ENCODE measurements at places on chromosomes 4 and X.
A peak's percentile ranks its signal among the peaks of the same experiment; 100 is the strongest.

GRCh38 chrX:38206542-38206941, 14.1 kb downstream of the SRPX start:
- no peak for DNase-seq

- DNase-seq: peak; percentile 49
Observed at GRCh38 chrX:109902665-109903064, 100.2 kb upstream of the TMEM164 start.

DNA sequence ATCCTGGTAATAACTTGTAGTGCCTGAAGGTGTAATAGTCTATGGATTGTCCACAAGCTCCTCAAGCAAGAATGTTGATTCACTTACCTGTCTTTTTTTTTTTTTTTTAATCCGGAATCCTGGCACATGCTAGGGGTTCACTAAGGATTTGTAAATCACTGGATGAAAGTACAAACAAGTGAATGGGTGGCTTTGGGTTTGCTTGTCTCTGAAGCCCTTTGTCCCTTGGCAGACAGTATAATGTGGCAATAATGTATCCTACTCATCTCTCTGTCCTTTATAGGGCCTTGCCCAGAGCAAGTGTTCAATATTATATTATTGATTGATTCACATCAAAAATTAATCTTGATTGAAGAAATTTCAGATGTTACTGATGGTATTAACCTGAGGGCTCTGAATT, 334.0 kb upstream of the CPEB2 start:
- DNase-seq: no peak

GRCh38 chr4:75781305-75781704, 56.9 kb downstream of the USO1 start:
- no peak for DNase-seq

DNA sequence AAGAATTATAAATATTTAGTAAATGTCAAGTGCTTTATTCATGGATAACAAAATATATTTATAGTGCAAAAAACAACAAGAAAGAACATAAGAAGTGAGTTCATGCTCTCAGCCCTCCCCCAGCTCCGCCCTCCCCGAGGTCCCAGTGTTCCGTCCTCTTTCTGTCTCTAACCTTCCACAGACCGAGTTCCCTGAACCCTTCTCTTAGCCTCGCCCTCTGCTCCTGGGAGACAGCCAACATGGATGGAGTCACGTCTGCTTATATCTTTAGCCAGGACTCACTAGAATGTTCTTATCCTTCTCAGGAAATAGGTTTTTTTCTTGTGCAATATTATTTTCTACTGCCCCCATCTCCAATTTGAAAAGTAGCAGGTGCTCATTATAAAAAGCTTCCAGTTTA, 40.1 kb upstream of the HELT start:
- DNase-seq: peak; percentile 25

DNA sequence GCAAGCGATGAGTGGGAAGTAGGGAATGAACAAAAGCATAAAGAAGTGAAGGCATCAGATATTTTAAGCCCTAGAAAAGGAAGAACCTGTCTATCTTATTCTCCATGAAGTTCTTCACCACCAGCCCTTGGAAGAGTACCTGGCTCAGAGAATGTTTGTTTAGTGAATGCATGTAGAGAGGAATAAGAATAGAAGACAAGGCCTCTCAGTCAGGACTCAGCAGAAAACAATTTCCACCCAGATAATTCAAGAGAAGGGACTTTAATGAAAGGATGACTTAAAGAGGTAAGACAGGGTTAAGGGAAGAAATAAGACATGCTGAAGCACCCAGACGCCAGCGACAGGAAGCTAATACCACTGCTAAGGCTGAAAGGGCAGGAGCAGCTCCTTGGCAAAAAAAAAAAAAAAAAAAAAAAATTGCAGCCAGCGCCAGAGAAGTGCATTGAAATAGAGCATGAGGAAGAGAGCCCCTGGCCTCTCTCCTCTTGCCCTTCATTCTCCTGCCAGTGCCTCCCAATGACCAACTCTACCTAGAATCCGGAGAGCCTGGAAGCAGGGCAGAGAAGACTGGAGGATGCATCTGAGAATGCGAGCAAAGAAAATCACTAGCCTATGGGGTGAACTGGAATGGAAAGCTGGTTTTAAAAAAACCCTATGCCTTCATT, 47.2 kb upstream of the RASGEF1B start:
- DNase-seq: no peak

- peak; percentile 91 for DNase-seq
Observed at GRCh38 chr4:128516301-128516969, 228.8 kb upstream of the PGRMC2 start.

GRCh38 chr4:176358083-176358469, 38.3 kb downstream of the SPCS3 start:
- no peak for DNase-seq

DNA sequence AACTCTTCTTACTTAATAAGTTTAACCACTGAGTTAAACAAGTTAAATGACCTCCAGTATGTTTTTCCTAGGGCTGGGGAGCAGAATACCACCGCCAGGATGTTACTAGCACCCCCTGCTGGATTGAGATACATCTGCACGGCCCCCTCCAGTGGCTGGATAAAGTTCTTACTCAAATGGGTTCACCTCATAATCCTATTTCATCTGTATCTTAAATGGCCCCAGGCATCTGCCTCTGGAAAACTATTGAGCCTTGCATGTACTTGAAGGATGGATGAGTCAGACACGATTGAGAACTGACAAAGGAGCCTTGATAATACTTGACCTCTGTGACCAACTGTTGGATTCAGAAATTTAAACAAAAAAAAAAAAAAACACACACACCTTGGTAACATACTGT, 61.5 kb upstream of the MMAA start:
- DNase-seq: peak; percentile 78

DNA sequence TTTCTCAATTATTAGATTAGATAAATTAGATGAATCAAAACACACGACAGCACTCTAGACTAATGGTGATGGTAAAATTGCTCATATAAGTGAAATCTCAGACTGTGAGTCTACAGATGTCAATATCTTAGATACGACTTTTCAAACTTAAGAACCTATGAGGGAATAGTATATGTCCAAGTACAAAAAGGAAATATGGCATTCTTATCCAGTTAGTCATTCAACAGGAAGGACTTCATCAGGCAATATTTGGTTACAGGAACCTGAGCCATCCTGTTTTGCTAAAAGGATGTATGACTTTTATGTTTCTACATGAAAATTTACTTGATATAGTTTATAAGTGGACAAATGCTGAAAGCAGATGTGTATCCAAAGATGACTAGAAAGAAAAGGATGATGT, 107.0 kb downstream of the CT47B1 start:
- peak; percentile 49 for DNase-seq

GRCh38 chrX:345020-345925, 26.7 kb upstream of the GTPBP6 start:
- DNase-seq: no peak

GRCh38 chr4:126264839-126265238, 950.1 kb downstream of the FAT4 start:
- peak; percentile 32 for DNase-seq

- no peak for DNase-seq
Observed at GRCh38 chr4:188821500-188821899, 682.3 kb downstream of the TRIML1 start.

- DNase-seq: peak; percentile 13
Observed at GRCh38 chr4:118033148-118034052, 886 bp upstream of the NDST3 start.

DNA sequence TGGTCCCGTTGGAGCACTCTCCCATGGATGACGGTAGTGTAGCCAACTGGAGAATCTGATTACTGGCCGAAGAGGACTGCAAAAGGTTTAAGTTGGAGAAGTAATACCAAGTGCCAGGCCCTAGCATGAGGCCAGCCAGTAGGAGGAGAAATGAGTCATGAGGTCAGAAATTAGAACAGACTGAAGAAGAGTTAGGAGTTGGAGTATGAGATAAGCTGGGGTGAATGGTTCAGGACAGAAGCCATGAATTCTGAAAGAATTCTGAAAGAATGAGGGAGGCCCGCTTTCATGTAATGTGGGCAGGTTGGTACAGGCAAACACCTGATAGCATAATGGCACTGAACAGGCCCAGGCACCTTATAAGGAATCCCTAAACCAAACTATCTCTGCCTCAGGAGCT, 18.4 kb upstream of the STK26 start:
- DNase-seq: no peak

- DNase-seq: peak; percentile 72
Observed at GRCh38 chr4:95095348-95095974, 337.7 kb downstream of the BMPR1B start.

- DNase-seq: no peak
Observed at GRCh38 chrX:48998391-48998790, 3.7 kb downstream of the GRIPAP1 start.

- no peak for DNase-seq
Observed at GRCh38 chr4:663438-664428, 10.3 kb downstream of the ATP5ME start.

GRCh38 chrX:46547857-46548256, 2.6 kb upstream of the ZNF674 start:
- peak; percentile 74 for DNase-seq

DNA sequence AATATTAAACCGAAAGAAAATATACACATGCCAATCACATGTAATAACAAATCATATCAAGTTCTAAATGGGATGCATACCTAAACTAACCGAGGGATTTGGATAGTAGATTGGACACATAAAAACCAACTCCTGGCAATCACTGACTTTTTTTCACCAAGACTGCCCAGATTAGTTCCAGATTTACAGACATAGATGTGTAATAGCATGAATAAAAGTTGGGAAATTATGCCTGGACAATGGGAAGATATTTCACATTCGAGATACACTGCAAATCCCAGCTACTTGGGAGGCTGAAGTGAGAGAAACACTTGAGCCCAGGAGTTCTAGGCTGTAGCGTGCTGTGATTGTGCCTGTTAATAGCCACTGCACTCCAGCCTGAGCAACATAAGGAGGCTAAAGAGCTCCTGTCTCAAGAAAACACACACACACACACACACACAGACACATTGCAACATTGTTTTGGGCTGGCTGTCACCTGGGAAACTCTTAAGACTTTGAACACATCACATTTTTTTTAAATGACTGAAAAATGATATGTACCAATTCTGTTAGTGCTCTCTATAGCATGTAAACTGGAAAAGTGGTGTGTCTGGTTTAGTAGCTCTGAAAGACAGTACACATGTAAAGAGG, 5.7 kb downstream of the RAB40A start:
- no peak for DNase-seq

- no peak for DNase-seq
Observed at GRCh38 chr4:116599859-116600258, 485.5 kb downstream of the TRAM1L1 start.

GRCh38 chr4:156705311-156705710, 266.3 kb downstream of the PDGFC start:
- DNase-seq: peak; percentile 12

DNA sequence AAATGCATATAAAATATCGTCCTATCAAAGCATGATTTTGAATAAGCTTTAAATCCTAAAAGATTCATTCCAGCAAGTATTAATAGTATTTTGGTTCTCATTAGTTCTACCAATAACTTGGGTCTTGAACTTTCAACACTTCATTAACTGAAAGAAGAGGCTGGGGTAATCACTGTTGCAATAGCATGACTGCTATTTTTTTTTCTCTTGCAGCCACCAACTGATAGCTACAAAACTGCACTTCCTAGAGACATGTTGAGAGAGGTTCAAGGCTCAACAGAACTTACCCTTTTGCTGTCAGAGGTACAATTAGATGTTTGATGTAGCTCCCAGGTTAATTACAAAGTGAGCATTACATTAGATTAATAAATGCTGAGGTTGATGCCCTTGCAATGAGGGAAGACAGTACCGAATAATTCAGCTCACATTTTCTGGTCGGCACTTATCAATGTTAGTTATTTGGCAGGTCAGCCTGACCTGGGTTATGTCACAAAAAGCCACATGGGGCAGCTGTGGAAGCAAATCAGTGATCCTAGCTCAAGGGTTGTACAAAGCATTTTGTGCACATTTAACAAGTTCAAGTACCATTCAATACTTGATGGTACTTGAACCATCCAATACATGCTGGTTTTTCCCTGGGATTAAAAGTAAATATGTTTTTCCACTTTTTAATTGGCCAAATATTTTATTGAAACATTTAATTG, 29.9 kb upstream of the TET2 start:
- DNase-seq: no peak

DNA sequence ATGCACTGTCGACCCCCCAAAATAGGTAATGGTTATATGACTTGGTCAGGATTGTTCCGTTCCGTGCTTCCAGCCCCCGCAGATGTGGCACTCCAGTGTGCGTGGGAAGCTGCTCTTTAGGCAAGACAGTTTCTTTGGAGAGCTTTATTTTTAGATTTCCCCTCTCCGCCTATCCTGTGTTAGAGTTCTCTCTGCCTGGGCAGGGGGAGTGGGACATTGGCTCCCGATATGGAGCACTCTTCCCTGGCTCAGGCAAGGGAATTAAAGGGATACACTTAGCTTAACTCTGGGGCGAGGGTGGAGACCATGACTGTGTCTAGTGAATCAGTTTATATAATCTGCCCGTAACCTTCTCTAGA, 36.0 kb downstream of the DLG3 start:
- no peak for DNase-seq

DNA sequence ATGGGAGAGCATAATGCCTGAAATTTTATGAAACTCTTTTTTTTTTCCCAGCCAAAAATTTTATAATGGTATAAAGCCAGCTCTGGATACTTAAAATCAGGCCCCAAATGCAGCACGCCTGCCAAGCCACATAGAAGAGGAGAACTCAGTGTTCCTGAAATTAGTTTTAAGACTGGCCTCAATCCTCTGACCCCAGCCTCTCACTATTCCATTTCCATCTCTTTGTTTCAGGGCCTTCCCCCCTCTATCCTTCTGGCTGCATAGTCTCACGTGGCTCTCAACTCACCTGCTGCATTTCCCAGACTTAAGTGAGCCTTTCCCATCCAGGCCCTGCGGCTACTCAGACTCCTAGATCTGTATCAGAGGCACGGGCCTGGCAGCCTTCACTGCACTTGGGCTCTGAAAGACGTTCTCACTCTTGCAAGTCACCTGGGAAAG, 5.2 kb upstream of the CBR4 start:
- no peak for DNase-seq

DNA sequence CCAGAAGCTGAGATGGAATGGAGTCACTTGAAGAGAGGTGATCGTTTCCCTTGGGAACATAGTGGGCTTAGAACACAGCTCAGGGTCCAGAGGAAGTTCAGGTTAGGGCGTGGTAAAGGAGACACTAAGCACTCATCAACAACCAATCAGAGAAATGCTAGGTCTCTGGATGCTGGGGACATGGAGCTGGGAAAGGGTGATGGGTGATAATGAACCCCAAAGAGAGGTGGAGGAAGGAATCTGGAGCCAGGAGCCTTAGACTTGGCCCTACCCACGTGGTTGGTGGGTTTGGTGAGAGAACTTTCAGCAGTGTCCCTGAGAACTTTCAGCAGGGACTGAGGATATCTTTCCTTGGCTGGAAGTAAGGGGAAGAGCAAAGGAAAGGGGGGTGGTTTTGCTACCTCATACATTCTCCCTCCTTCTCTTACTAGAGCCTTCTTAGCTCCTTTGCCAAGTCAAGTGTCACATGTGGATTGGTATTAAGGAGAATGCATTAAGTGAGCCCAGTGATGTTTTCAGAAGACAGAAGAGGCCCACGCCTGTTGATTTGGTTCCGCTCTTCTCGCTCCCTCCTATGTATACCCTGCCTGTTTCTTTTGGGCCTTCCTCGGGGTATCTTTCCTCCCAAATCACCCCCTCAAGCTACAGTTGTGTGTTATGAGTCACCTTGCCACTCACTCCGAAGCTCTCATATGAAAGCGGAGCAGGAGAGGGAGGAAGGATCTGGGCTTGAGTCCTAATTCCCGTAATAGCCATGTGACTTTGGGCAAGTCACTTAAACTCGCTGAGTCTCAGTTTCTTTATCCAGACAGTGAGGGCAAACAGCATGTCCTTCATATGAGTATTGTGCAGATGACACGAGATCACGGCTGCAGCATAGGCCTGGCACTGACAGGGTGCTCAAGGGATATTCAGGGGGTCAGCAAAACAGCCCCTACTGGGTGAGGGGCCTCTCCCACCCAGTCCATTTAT, 63.1 kb downstream of the TSC22D3 start:
- peak; percentile 31 for DNase-seq

Data from fibroblast of the aortic adventitia (primary cell).